Kidney glomerular epithelial cell (primary cell): ENCODE measurements at places on chromosomes 4 and X.

DNA sequence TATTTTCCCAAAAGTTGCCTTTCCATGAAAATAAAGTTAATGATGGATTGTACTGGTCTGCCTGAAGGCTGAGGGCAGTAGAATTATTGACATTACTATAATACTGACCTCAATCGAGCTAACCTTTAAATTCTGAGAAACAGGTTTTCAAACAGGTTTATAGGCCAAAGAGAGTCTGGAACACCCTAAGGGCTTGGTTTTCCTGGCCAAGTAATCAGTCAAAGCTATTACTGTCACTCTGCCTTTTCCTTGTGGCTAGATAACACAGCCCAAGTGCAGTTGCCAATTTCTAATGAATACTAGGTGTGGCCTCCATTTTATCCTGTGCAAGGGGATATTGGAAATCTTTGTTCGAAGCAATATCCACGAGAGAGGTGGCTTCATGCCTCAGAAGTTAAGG is 75.2 kb downstream of the INTS12 start:
- no peak for DNase-seq

DNA sequence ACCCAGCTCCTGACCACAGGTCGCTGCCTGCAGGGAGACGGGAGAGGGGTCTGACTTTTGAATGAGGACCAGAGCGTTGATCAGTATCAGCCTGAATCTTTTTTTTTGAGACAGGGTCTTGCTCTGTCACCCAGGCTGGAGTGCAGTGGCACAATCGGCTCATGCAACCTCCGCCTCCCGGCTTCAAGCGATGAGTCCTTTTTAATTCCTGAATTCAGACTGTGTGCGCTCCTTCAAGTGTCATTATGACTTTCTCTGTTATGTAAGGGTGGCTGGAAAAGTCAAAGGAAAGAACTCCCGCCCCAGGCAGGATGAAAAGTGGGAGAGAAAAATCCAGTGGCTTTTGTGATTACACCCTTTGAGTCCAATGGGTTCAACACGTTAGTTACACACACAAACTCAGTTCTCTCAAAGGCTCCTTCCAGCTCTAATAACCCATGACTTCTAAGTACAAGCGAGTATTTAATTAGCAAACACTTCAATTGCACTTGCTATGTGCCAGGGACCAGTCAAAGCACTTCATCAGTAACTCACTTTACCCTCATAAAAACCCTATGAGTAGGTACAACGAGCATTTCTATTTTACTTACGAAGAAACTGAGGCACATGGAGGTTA is 44.4 kb downstream of the PDHA1 start:
- no peak for DNase-seq

GRCh38 chr4:136650541-136651277 is 881.6 kb downstream of the PCDH18 start:
- peak; percentile 93 for DNase-seq

DNA sequence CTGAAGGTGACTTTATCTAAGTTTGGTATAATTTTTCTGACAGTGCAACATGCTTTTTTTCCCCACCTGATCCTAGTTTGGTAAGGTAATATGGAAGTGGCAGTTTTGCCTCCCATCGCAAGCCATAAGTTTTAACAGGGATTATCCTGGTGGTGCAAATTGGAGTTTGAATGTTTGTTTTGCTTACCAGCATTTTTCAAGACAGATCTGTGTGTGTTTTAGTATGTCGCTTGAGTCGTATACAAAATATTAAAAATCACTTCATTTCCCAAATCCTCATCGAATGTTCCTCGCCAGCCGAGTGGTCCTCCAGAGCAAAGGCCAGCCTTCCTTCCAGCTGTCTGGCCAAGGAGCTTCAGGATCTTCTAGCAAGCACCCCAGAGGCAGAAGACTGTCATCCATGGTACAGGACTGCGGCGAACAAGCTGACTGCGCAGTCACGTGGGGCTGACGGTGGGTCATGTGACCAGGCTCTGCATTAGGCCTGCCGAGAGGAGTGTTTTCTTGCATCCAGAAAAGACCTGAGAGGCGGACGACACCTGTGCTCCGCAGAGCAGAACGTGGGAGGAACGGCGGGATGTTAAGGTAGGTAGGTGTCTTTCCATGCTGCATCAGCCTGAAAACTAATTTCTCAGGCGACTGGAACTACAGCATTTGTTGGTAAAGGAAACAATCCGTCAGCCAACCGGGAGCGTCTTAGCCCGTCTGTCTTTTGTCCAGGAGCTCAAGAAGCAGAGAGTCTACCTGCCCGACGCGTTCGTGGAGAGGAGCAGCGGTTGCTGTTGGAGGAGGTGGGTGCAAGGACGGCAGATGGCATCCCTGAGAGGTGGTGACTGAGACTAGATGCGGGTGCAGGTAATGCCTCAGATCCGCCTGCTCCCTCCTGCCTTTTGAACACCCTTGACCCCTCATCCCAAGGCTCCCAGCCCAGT is at the start of gene GPRASP3:
GPRASP3 (plus strand) TSS at position 507 of the 932 bp plus-strand sequence. CDS start 28,253 bp downstream, outside the sequence.
- no peak for DNase-seq

DNA sequence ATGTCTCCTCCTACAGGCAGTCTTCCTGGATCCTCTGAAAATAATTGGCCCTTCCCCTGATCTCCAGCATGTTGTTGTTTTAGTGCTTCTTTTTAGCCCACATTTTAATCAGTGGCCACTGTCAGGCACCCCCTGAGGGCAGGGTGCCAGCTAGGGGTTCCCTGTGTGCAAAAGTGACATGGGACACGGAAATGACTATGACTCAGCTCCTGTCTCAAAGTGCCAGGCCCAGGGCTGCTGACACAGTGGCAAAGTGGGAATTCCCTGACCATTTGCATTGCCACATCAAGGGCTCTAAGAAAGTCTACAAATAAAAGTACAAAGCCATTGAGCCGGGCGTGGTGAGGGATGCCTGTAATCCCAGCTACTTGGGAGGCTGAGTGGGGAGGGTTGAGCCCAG is 24.8 kb downstream of the HMX1 start:
- no peak for DNase-seq

- peak; percentile 96 for DNase-seq
These were observed 435.8 kb downstream of the SPRY1 start for GRCh38 chr4:123832173-123833026.

GRCh38 chr4:172962564-172963353 is 205.9 kb upstream of the GALNT7 start:
- DNase-seq, result no peak

DNA sequence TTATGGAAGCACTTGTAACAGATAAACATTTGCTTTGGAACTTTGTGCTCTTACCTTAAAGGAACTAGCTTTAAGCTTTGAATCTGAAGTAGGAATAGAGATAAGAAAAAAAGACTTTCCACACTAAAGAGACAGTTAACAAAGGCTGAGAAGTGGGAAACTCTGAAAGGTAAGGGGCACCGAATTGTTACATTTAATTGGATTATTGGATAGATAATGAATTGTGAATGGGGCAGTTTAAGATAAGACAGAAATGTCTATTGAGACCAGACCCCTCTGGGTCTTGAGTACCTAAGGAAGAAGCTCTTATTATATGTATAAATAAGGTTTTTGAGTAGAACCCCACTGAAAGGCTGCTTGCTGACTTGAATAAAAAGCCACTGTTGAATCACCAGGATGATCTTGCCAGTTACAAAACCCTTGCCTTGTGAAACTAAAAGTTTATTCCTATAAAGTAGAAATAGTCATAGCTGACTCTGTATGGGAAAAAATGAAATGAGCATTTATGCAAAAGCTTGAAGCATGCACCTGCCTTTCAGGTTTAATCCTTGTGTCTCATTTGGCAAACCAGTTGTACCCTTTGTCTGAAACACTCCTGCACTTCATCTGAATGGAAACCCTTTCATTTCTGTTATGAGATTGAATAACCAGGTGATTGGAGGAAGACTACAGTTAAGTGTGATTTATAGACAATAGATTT is 423.2 kb downstream of the RPA4 start:
- no peak for DNase-seq

DNA sequence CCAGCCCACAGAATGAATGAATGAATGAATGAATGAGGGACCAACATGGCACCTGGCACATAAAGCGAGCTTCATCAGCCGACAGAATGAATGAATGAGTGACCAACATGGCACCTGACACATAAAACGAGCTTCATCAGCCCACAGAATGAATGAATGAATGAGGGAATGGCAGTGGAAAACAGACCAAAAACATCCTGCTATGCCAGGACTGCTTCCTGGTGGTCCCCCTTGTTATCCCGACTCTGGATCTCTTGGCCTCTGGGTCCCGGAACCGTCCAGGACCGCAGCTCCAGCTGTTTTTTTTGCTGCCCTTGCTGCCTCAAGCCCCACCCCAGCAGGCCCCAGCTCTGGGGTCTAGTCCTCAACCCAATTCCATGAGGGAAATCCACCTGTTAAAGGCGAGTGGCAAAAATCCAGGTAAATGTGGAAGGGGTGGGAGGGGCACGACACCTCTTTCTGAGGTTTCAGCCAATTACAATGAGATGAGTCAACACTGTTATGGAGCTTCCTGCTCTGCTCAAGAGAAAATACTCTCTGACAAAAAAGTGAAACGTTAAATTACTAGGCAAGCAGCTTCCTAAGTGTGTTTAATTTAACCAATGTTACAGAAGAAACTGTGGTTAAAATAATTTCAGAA is 72.0 kb upstream of the MTNR1A start:
- DNase-seq, result no peak

DNA sequence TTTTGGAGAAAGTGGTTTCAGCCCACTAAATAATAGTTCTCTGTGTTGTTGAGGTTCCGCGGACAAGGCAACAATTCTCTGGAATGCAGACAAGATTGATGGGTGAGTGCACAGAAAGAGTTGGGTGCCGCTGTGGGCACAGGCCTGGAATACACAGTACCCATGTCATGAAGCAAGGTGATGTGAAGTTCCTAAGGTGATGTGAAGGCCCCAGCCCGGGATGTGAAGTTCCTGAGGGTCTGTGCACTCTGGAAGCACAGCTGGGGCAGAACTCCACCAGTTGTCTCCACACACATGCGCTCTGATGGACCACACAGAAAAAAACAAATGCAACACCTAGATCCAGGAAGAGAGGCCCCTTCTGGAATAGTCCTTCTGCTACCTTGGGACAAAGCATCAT is 86.6 kb upstream of the BMPR1B start:
- DNase-seq, result no peak

- no peak for DNase-seq
These were observed 74.4 kb downstream of the OTC start for GRCh38 chrX:38426785-38427184.

- no peak for DNase-seq
These were observed 106.8 kb downstream of the FAT4 start for GRCh38 chr4:125421547-125421946.

GRCh38 chr4:77196866-77197265 is 39.9 kb downstream of the CCNG2 start:
- no peak for DNase-seq

- DNase-seq, result peak; percentile 76
These were observed 60.6 kb downstream of the CHRDL1 start for GRCh38 chrX:110734894-110735541.

DNA sequence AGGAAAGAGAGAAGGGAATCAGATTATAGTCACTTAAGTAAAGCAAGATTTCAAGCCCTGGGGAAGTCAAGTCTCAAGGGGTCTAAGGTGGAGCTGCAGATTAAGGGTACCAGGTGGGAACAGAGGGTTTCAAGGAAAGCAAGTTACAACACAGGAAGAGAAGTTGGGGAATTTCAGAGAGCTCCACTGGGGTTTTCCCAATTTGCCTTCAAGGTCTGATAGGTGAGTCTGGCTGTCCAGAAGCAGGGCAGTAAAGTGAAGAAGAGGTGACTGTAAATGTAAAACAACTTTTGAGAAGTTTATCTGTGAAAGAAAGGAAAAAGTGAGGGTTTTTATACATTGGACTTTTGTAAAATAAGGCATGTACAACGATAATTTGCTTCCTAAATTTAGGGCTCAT is 37.1 kb upstream of the TRPC3 start:
- DNase-seq, result no peak

DNA sequence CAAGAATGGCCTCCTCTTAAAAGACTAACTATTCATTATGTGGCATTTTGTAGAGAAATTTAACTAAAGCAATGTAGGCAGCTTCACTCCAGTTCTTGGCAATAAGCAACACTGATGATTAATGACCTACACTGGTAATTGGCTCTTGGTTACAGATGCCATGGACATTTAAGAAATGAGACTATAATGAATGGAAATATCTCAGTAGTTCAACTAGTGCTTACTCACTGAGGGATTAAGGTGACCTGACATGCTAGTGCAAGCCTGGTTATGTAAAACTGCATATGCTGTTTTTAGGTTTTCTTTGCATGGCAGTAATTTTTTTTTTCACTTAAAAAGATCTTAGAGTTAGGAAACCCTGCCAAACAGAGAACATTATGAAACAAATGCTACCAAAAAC is 152.7 kb upstream of the AADAT start:
- no peak for DNase-seq

DNA sequence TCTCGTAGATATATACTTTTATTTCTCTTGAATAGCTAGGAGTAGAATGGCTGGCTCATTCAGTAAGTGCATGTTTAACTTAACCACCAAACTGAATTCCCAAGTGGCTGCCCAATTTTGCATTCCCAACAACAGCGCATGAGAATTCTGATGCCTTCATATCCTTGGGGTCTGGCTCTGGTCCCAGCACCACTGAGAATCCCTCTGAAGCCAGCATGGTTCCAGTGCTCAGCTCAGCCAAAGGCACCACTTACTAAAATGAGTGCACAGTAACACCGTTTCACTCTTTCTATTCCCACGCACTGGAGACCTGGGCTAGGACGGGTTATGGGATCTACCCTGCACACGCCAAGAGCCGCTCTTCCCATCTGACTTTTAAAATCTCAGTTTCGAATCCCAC is 60.4 kb downstream of the CASP3 start:
- DNase-seq, result no peak

- no peak for DNase-seq
These were observed 55.8 kb upstream of the PITX2 start for GRCh38 chr4:110678517-110679227.

GRCh38 chrX:49701323-49701722 is 5.5 kb upstream of the PAGE1 start:
- no peak for DNase-seq
